ENCODE measurements at places on chromosomes 5 and 9.

GRCh38 chr5:118015511-118015910 lies 972.8 kb downstream of the DTWD2 start:
- DNase-seq, result no peak

DNA sequence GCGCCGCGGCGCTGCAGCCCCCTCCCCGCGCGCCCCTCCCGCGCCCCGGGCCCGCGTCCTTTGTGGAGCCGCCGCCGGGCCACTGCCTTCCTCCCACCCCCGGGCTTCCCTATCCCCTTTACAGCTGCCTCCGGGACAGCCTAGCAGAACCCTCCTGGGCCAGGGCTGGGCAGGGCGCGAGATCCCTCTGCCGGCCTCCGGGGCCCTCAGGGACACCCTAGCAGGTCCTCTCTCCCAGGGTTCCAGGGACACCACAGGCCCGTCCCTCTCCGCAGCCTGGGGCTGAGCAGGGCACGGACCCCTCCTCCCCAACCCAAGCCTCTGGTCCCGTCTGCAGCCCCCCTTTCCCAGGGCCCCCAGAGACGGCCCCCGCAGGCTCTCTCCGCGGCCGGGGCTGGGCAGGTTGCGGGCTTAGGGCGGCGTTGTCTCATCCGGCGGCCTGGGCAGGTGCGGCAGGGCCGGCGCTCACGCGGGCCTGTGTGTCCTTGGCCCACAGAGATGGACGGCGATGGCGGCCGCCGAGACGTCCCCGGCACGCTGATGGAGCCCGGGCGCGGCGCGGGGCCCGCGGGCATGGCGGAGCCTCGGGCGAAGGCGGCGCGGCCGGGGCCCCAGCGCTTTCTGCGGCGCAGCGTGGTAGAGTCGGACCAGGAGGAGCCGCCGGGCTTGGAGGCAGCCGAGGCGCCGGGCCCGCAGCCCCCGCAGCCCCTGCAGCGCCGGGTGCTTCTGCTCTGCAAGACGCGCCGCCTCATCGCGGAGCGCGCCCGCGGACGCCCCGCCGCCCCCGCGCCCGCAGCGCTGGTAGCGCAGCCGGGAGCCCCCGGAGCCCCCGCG lies 710 bp downstream of the WNK2 start:
- DNase-seq, result no peak

DNA sequence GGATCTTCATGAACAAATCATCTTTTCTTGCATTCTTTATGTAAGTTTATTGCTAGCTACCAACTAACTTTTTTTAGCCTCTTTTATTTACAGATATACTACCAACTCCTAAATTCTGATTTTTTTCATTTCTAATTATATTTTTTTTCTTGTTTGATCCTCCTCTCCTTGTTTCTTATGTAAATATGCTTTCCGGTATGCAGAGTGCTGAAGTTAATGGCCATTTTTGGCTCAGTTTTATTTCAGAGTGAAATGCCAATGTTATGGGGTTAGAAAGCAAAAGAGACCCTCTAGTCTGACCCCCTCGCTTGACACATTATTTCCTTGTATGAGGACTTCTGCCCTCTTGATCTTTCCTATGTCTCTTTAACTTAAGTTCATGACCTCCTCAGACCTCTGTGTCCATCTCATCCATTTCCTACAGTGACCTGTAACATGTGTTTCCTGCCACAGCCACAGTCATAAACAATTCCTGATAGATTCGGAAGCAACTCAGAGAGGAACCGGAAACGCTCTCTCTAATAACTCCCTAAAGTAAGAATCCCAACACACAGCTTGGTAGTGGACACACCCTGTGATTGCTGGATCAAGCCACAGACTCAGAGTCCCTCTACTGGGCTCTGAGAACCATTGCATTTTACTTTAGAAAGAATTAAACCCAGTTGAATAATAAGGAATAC lies 42.9 kb upstream of the AFAP1L1 start:
- peak; percentile 55 for DNase-seq

DNA sequence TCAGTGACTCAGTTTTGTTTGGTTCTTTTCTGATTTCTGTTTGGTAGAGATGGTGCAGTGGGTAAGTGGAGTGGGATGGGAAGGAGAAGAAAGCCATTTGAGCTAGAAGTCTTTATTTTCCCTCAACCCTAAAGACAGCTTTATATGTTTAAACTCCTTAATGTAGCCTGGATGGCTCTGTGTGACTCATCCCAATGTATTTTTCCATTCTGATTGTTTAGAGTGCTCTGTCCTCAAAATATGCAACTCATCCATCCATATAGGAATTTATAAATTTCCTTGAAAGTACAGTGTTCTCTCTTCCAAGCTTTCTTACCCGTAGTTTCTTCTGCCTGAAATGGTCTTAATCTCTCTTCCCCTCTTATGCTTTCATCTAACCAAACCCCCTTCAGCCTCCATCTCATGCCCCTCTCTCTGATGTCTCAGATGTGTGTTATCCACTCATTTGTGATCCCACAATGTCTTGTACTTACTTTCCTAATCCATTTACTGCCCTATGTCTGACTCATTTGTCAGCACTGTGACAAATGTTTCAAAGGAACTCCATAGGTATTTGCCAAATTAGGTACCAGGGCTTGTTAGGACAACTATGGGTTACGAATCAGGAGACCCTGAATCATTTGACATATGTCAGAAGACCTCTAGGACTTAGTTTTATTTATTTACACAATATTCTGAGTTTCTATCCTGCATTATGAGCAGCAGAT lies 217.5 kb upstream of the SGCD start:
- no peak for DNase-seq

Data from AG04449 (cell line).